ENCODE measurements at places on chromosomes 11 and 22.

DNA sequence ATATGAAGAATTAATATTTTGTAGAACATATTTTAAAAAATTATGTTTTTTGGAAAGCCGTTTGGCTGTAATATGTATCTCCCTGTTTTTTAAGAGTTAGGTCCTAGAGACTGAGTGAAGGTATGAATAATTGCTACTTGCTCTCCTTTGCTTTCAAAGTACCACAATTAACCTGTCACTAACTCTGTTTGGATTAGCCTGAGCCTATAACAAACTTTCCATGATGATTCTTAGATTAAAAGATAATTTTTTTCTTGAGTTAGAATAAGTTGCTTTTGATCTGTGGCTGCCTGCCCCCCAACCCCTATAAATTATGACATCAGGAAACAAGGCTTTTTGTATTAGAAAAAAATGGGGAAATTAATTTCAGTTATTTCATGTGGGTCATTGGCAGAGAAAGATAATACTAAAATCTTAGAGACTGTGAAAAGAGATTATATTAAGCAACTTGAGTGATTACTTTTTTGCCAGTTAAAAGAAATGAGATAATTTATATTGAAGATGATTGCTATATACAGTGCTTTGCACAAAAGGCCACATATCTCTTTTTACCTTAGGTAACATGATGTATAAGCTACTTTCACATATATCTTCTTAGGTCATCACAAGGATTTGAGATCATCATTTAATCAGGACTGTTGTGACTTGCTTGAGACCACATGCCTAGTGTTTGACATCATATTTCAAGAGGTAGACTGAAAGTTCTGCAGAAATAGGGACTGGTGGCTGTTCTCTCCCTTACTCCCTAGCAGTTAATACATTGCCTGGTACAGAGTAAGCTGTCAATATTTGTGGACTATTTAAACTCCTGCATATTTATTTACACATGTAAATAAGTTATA, 9.6 kb downstream of the MTMR3 start:
- DNase-seq, result no peak

DNA sequence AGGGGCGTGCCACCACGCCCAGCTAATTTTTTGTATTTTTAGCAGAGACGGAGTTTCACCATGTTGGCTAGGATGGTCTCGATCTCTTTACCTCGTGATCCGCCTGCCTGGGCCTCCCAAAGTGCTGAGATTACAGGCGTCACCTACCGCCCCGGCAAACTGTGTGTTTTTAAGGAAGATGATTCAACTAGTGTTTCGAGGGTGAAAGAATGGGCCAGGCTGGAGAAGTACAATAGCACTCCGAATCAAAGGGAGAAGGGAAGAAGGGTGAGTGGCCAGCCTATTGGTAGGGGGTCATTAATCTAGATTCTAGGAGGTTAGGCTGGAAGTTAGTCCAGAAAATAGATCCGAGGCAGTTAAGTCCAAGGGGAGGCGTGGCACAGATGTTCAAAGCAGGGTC, 2.9 kb upstream of the CECR2 start:
- no peak for DNase-seq

- DNase-seq, result no peak
These were observed 263.6 kb downstream of the CTTN start for GRCh38 chr11:70661761-70662501.

DNA sequence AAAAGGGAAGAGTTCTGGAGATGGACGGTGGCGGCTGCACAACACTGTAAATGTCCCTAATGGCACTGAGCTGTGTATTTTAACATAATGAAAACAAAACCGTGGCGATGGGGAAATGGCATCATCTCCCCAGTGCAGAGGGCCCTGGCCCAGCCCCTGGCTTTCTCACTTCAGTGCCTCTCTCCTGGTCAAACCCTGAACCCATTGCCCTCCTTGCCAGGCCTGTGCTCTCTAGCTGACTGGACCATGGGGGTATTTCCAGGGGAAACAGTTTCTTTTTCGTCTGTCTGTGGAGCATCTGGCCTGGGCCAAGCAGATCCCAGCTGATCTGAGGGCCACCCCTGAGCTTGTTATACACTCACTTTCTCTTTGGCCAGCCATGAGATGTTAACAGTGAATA, 17.4 kb upstream of the NAP1L4 start:
- no peak for DNase-seq

DNA sequence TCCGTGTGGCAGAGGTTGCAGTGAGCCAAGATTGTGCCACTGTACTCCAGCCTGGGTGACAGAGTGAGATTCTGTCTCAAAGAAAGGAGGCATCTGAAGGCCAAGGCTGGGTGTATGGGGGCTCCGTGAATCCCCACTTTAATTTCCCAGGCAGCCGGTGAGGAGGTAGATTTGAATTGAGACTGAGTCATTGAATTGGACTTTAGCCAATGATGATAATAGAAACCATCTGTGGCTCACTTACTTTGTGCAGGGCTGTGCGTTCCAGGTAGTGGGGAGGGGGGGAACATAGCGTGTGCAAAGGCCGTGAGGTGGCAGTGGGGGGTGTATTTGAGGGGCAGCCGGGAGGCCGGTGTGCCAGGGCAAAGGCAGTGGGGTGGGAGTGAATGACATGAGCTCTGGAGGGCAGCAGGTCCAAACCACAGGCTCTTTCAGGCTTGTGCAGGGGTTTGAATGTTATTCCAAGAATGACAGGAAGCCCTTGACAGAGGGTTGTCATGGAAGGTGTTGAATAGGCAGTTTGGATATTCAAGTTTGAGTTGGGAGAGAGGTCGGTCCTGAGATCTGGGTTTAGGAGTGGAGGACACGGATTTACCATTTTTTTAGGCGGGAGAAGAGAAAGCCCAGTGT, 6.1 kb downstream of the ARHGAP8 start:
- DNase-seq, result no peak

DNA sequence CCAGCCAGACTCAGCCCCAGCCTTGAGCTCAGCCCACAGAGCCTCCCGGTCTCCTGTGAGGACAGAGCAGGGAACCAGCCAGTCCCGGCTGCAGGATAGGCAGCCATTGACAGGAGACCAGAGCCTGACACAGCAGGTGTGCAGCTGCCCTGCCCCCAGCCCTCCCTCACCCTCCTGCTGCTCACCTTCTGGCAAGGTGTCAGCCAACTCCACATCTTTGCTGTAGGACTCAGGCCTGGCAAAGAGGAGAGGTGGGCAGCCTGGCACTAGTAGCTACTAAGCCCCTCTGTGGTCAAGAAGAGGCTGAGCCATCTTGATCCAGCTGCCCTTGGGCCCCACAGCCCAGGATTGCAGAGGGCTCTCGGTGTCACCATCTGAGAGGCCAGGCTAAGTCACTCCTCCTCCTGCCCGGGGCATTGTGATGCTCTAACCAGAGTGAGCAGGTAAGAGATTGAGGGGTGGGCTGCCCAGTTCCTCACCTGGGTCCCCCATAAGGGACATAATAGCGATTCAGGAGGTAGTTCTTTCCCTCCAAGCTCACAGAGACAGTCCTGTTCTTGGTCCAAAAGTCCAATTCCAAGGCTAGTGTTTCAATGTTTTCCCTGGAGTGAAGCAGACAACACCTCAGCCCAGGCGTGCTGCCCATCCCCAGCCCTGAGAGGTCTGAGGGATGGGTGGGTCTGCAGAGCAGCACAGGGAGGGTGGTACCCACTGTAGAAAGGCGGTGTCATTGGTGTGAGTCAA, 18.6 kb downstream of the TREH start:
- no peak for DNase-seq

DNA sequence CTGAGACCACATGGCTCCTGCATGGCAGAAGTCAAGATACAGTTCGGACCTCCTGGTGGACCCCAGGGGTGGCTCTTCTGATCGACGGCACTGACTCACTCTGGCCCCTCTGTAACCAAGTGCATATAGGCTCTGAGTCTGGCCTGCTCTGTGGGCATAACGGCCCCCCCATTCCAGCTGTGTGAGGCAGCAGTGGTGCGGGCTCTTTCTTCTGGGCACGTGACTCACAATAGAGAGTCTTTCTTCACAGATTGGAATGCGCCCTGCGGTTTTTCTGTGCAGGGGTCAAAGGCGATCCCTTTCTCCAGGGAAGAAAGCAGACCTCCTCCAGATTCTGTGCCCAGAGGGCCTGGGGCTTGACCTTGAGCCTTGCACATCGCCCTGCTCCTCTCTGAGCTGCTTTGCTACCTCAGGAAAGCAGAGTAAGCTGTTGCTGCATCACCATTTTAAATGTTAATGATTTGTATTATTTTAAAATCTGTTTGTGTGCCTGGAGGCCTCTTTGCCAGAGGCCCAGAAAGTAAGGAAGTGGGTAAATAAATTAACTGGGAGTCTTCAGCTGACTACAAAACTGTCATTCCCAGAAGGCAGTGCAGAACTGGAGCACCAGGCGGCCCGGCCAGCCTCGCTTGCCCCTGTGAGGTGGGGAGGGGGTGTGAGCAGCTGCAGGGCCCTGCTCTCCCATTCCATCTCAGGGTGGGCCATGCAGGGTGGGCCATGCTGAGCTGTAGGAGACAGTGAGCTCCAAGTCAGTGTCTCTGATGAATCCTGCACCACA, 199.0 kb downstream of the GRIK4 start:
- no peak for DNase-seq

DNA sequence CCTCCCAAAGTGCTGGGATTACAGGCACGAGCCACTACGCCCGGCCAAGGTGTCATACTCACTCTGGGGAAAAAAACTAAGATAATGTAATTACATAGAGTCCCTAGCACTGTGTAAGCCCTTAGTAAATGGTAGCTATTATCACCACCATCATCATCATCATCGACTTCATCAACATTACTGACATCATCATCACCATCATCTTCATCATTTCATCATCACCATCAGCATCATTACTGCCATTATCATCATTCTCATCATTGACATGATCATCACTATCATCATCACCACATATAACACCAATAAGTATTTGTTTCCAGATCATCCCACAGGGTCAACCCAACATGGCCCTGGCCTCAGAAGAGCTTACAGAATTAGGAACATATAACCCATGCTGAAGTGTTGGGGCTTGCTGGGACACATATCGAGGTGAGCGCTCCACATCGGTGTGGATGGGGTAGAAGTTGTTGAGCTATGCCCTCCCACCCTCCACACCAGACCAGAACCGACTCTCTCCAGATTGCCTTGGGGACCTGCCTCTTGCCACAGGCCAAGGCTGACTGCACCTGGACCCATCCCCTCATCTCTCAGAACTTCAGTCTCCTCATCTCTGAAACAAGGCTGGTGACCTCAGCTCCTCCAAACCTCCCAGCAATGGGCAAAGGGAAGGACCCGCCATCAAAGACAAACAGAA, 14.7 kb upstream of the CD5 start:
- no peak for DNase-seq

- no peak for DNase-seq
These were observed 380.5 kb downstream of the TENM4 start for GRCh38 chr11:79060081-79060953.

DNA sequence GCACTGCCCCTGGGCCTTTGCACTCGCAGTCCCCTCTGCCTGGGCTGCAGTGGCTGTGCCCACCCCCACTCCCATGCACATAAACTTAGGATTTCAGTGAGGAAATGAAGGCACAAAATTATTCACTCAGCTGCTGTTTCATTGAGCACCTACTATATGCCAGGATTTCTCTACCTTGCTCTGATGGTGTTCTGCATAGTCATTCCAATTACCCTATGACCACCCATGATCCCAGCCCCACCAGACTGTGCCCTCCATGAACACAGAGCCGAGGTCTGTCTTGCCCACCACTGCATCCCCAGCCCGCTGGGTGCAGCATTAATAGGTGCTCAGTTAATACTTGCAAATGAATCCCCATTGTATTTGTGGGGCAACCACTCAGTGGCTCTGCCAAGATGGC, 10.9 kb downstream of the CYTH4 start:
- DNase-seq, result no peak

GRCh38 chr11:93895106-93895862, 44.9 kb upstream of the VSTM5 start:
- DNase-seq, result no peak

DNA sequence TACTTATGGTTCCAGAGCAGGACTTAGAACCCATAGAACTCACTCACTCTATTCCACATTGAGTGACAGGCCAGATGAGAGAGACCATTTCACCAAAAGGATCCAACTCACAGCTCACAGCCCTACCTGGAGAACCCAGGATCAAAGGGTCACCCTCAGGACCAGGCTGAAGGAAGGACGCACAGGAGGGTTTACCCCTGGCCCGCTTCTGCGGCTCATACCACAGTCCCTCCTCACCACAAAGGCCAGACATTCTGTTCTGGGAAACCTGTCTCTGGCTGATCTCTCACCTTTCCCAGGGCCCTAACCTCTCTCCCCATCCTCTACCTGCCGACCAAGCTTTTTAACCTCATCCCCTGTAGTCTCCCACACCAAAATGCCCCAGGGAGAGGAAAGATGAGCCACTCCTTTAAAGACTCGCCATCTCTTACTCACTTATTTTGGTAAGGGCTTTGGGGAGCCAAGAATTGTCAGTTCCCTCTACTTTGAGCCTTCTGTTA, 4.7 kb downstream of the FOSL1 start:
- no peak for DNase-seq

DNA sequence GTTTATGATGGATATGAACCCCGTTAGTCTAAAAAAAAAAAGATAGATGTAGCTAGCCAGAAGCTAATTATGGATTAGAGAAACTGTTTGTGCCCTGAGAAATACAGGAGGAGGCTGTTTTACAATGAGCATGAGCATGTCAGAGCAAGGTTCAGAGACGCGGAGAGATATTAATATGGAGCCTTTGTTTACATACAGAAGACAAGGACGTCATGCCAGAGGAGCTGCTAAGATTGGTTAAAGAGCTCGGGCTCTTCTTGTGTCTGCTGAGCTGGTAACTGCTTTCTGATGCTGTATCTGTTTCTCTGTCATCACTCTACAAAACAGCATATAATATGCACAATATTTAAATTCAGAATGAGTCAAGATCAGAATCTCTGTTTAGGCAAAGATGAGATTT, 24.9 kb upstream of the CCDC89 start:
- no peak for DNase-seq

GRCh38 chr11:2126520-2127085, 12.6 kb downstream of the IGF2 start:
- no peak for DNase-seq

GRCh38 chr11:34844463-34845112, 71.6 kb downstream of the APIP start:
- DNase-seq, result no peak

- DNase-seq, result no peak
These were observed 18.0 kb upstream of the JHY start for GRCh38 chr11:122864386-122865115.

DNA sequence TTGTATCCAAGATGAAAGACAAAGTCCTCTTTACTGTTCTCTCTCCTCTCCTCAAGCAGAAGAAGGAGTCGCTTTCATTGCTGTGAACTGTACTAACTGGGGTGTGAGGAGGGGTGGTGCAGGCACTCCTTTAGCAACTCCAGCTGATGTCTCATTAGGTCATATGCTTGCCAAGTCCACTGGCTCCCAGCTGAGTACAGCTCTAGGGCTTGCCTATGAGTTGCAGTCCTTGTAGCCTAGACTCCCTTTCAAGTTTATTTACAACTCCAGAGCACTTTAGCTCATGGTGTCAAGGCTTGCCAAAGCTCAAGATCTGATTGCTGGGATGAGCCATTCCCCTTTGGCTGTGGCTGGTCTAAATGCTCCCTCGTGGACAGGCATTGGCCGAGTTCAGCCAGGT, 55.1 kb upstream of the PDGFD start:
- no peak for DNase-seq

- DNase-seq, result no peak
These were observed 69.2 kb upstream of the INCENP start for GRCh38 chr11:62054484-62055121.

- DNase-seq, result no peak
These were observed 227.5 kb upstream of the CNTN5 start for GRCh38 chr11:98793276-98793675.
